Germinal center (tissue), 1 donor: ENCODE measurements at places on chromosomes 13 and 19.
A peak's percentile ranks its signal among the peaks of the same experiment; 100 is the strongest.

DNA sequence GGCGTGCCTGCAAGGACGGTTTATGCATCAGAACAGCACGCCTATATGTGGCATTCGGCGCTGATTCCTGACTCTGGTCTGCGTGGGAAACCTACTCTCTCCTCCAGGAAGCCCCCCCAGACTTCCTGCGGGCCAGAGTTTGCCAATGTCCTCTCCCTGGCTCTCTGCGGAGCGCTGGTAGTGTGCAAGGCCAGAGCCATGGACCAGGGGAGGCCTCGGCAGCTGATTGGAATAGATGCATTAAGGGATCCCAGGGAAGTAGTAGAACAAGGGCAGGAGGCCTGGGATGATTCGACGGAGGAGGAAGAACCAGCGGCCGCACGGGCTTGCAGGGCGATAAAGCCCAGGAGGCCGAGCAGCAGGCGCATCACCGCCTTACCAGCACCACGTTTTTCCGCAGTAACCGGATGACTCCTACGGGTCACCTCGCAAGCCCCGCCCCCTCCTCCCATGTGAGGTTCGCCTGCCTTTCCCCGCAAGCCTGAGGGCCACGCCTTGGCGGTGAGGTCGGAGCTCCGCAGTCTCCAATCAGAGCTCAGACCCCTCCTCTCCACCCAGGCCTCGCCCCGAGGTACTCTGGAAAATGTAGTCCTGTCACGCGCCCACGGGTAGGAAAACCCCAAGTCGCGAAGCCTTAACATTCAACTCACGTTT, 5.0 kb downstream of the CLEC11A start:
- DNase-seq, result peak; percentile 67

DNA sequence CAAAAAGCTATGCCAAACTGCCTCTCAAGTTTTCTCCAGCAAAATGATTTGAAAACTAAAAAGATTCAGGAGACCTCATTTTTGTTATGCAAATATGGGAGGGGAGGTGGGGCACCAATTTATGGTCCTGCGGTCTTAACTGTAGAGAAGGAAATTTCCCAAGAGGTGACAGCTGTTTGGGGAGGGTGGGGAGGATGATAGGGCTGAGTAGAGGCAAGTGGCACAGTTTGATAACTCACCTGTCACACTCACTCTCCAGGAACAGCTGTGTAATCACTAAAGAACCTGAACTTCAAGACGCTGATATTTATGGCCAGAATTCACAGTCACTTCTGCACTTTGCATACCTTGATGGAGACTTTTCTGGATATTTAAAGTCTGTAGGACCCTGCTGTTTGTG, 232.9 kb upstream of the STARD13 start:
- no peak for DNase-seq

GRCh38 chr13:27830010-27830409, 37.7 kb downstream of the GSX1 start:
- peak; percentile 80 for DNase-seq

DNA sequence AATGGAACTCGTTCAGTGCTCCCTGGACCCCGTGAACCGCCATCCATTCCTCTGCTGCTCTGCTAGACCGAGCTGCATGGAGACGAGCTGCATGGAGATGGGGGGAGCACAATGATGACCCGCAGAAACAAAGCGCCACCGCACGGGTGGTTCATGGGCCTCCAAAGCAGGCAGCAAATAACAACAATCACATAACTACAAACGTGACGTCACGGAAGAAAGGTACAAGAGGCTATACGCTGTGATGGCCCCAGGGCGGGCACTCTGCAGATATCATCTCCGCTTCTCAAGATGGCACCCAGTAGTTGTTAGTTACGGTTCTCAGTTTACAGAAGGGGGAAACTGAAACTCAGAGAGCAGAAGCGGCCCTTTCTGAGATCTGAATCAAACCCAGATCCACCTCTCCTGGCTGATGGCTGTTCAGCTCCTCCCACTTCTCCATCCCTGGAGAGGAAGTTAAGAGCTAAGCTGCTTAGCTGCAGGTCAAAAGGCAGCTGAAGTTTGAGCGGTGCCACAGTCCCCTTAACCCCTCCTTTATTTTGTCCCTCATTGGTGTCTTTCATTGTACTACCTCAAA, 1.7 kb downstream of the ATP13A1 start:
- peak; percentile 82 for DNase-seq

DNA sequence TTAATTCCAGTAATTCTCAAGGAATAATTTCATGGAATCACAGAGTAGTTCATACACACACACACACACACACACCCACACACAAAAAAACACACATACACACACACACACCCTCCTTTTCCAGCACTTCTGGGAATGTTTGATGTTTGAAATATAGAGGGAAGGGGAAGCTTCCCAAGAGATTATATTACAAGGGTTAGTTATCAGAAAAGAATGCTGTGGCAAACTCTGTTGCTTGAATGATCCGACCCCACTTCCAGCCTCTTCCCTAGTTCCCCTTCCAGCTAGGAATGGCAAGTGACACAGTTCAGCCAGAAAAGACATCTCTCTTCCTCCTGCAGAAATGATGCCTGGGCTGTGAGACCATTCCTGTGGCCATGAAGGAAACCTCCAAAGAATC, 49.9 kb downstream of the KCTD12 start:
- no peak for DNase-seq

- no peak for DNase-seq
These were observed 10.9 kb upstream of the VWA8 start for GRCh38 chr13:41971848-41972247.
